ENCODE measurements at places on chromosomes 6 and 20.

DNA sequence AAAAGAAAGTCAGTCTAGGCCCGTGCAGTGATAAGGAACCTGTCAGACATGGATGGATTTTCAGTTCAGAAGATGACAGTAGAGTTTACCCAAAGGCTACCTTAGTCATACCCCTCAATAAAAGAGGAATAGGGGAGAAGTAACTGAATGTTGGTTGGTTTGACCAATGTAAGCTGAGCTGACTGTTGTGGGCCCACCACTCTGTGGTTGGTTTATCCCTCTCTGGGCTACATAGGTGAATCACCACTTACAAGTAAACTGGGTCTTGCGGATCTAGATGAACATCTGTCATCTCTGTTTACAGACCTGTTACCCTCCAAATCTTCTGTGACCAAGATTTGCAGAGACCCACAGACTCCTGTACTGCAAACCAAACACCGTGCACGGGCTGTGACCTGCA is 37.2 kb upstream of the MYLK2 start:
- DNase-seq = no peak

GRCh38 chr6:134058622-134059366 is 6.4 kb upstream of the SLC2A12 start:
- no peak for DNase-seq

GRCh38 chr6:10412461-10413261 is 2.2 kb downstream of the TFAP2A start:
- DNase-seq = no peak

DNA sequence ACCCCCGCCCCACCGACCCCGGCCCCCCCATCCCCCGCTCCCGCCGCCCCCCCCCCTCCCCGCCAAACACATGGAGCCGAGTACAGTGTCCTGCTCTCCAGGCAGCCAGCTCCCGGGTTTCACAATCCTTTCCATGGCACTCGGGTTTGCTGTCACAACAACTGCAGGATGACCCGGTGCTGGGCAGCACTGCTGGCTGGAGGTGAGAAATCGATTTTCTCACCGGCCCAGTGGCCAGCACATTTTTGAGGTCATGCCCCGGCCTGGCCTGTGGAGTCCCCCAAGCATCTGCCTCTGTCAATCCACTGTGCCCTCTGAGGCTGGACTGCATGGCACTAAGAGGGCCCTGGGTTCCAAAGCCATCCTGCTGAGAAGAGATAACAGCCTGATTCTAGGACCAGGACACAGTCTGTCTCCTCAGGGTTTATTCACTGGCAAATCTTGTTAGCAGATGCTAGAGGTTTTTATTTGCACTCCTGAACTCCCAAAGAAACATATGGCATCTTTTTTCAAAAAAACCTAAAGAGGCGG is 129.5 kb downstream of the NFATC2 start:
- no peak for DNase-seq

DNA sequence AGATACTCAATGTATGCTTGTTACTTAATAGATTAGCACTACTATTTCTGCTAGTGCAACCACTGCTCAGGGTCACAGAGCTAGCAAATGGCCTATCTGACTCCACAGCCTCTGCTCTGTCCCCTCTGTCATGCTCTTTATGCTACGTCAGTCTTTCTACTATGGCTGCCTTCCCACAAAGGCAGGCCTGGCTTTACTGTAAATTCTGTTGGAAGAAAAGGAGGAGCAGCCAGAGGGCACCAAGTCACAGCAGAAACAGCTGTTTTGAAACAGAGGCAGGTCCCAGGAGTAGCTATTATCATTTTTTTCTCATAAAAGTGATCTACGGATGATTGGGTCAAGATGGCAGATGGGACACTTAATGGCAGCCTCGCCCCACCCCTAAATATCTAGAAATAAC is 10.0 kb upstream of the ELMO2 start:
- DNase-seq = no peak

DNA sequence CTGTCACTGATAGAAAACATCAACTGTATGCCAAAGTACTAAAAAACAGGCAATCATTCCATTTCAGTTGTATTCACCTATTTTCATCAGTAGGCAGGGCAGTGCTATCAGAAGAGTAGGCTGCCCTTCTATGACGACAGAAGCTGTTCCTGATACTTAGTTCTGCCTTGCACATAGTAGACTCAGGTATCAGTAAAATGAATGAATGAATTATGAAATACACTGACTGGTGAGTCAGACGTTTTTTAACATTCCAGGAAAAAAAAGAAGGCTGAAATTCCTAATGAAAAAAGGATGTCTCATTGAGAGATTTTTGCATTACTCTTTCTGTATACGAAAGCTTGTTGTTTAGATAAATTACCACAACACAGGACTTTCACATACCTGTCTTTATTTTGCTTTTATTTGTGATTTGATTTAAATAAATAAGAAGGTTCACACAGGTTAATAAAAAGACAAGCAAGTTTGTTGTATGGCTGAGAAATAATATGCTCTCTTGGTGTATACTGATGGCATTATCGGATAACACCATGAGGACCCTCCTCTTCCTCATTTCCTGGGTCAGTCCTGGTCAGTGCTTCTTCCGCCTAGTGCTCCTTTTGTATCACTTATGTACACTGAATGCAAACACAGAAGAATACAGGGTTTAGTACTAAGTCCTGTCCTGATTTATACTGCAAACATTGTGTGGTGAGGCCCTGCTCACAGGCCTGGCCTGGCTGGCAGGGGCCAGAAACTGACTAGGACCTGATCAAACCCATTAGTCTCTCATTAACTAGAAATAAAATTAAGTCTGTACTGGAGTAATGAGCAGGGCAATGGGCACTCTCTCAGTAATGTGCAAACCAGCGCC is 39.4 kb upstream of the SPDEF start:
- no peak for DNase-seq

DNA sequence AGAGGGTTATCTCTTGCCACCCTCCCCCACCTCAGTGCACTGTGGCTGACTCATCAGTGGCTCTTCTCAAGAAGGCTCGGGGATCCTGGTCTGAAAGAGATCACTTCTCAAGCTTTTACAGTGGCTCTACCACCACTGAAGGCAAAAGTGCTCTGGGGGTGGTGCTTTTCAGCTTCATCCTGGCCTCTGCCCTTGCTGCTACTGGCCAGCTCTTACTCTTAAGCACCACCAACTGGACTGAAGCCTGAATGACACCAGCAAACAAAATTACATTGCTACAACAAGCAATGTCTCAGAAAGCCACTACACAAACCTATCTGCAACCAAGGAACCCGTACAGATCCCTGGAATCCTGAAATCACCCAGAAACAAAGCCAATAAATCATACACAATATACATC is 402.1 kb downstream of the EPHA7 start:
- DNase-seq = no peak

GRCh38 chr20:57517904-57518303 is 7.0 kb downstream of the CTCFL start:
- DNase-seq = no peak

DNA sequence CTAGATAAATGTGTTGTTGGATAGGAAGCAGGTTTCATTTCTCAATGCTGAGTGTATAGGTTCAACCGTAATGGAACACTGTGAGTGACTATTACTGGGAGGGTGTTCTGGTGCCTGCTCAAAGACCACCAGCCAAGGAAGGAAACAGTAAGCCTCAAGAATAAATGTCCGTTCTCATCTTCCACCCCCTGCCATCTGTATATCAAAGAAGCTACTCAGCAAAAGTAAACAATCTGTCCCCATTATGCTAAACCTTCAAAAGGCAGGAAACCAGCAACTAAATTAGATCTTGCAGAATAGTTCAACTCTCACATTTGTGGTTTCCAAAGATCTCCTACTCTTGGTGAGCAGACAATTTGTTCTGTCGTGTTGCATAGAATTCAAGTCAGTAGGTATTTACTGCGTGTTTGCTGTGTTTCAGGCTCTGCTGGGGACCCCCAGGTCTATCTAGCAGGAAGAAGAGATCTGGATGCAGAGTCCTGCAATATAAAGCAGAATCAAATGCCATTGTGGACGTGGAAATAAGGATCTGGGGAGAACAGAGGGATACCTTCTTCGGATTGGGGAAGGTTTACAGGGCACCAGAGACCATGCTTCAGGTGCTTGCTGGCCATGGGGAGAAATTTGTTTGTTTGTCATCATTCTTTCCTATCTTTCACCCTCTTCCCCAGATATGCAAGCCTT is 87.3 kb downstream of the SCML4 start:
- DNase-seq = no peak

DNA sequence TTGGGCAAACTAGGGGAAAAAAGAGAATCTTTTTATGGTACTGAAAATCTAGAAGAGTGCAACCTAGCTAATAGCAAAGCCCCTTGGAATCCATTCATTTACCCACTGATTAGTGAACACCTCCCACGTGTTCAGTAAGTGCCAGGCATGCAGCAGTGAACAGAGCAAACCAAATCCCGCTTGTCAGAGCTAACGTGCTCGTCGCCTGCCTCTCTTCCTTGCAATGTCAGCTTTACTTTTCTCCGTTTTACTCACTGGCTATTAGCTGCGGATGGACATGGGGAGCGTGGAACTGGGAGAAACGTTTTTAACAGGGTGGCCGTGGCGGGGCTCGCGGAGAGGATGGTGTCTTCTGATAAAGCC is 120.4 kb downstream of the SYNDIG1 start:
- no peak for DNase-seq

DNA sequence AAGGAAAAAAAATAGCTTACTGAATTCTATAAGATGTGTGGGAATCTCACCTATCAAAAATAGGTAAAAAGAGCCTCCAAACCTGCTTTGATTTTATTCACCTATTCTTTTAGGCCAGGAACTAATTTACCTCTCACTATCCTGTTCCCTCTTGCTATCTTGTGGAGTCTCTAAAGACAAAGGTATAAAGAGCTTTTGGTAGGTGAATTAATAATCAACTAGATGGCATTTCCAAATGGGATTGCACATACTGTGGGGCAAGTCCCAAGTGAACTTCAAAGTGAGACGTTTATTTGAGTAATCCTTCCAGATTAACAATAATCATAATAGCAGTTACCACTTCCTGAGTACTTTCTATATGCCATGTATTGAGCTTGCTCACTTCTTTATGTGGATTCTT is 2.8 kb downstream of the FAM8A1 start:
- no peak for DNase-seq

- DNase-seq = no peak
These were observed 24.4 kb downstream of the CAP2 start for GRCh38 chr6:17417817-17418216.

GRCh38 chr6:147117011-147117410 is 87.2 kb upstream of the STXBP5 start:
- no peak for DNase-seq

Measured in fibroblast of the conjunctiva (primary cell).